ENCODE measurements at places on chromosomes 5 and 9. TPM values are rescaled to one million over a fixed set of nuclear protein-coding genes. Genes with fewer than 3 reads are reported as not detected.

DNA sequence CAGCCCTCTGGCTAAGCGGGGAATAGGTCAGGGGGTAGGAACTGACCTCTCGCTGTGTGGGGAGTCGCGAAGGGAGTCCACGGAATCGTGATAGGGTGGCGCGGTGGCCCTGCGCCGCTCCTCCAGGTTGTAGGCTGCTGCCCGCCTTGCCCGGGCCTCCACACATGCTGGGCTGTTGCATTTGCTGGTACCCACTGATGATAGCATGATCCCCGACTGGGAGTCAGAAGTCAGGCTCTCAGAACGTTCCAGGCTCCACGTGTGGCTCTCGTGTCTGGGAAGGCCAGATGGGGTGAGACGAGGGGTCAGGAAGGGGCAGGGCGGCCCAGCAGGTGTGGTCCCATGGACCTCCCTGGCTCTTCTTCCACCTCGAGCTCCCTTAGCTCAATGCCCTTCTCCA lies 56.0 kb downstream of the PSD2 start:
- no peak overlapping the region for H3K4me3 ChIP-seq
- H3K27ac ChIP-seq, result no peak overlapping the region
- H3K4me1 ChIP-seq, result no peaks in the 10 kb centered on the region
- H3K27me3 ChIP-seq, result peaks cover 24% of the 10 kb centered on the region

- DNase-seq, result no peak
- H3K27me3 ChIP-seq, result no peaks in the 10 kb centered on the region
- no peak overlapping the region for H3K4me3 ChIP-seq
- no peaks in the 10 kb centered on the region for H3K36me3 ChIP-seq
- H3K27ac ChIP-seq, result no peak overlapping the region
Measured at GRCh38 chr5:142984011-142984410, 213.8 kb downstream of the ARHGAP26 start.

- peaks cover 13% of the 10 kb centered on the region for H3K4me1 ChIP-seq
- no peak overlapping the region for H3K4me3 ChIP-seq
- no peaks in the 10 kb centered on the region for H3K27me3 ChIP-seq
- no peaks in the 10 kb centered on the region for H3K36me3 ChIP-seq
- no peak overlapping the region for H3K27ac ChIP-seq
Measured at GRCh38 chr5:67802766-67803165, 412.8 kb upstream of the PIK3R1 start.

GRCh38 chr5:143880178-143880577 lies 68.2 kb downstream of the HMHB1 start:
- no peaks in the 10 kb centered on the region for H3K27me3 ChIP-seq
- no peak overlapping the region for H3K4me3 ChIP-seq
- H3K36me3 ChIP-seq, result no peaks in the 10 kb centered on the region
- no peak overlapping the region for H3K27ac ChIP-seq

GRCh38 chr9:35745569-35745968 lies 3.5 kb downstream of the GBA2 start:
- H3K27me3 ChIP-seq, result no peaks in the 10 kb centered on the region
- no peak overlapping the region for H3K27ac ChIP-seq
- peaks cover 48% of the 10 kb centered on the region for H3K36me3 ChIP-seq
- DNase-seq, result no peak
- no peaks in the 10 kb centered on the region for H3K4me1 ChIP-seq
- H3K4me3 ChIP-seq, result peak overlapping the region; percentile 94

GRCh38 chr5:170630711-170631141 lies 126.9 kb downstream of the KCNIP1 start:
- peak; percentile 41 for DNase-seq
- H3K27me3 ChIP-seq, result peaks cover 21% of the 10 kb centered on the region
- no peak overlapping the region for H3K4me3 ChIP-seq
- H3K4me1 ChIP-seq, result no peaks in the 10 kb centered on the region
- no peaks in the 10 kb centered on the region for H3K36me3 ChIP-seq
- H3K27ac ChIP-seq, result no peak overlapping the region

DNA sequence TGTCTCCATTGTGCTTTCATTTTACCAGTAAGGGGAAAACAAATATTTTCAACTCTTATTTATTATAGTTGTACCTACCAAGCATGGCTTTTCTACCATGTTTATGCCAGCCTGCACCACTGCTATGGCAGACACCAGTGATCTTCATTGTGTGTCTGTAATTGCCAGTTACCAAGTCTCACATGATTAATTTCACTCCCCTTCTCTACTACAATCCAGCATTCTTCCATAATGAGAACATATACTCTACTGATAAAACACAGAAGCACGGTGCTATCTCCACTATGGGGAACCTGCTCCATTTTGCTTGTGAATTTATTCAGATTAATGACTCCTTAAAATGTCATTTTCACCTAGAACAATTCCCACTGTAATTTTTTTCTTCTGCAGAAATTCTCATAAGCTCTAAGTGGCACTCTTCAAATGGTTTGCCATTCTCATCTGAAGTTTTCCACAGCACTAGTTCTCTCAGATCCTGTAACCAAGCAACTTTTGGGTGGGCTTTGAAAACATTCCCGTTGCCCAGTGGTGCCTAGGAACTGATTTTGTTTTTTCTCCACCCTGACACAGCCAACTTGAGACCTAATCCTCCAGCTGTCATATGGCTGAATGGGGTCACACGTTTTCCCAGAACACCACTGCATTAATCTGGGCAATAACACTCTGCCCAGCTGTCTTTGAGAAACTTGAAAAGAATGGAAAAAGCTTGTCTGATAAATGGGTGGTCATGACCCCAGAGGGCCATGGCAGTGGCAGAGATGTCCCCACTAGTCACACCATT lies 222.7 kb upstream of the RASEF start:
- no peaks in the 10 kb centered on the region for H3K36me3 ChIP-seq
- H3K27ac ChIP-seq, result peak overlapping the region; percentile 77
- H3K27me3 ChIP-seq, result no peaks in the 10 kb centered on the region
- H3K4me3 ChIP-seq, result no peak overlapping the region

GRCh38 chr5:41840251-41840650 lies 30.0 kb downstream of the OXCT1 start:
- no peaks in the 10 kb centered on the region for H3K4me1 ChIP-seq
- no peak for DNase-seq
- H3K4me3 ChIP-seq, result no peak overlapping the region
- H3K27me3 ChIP-seq, result no peaks in the 10 kb centered on the region
- H3K27ac ChIP-seq, result no peak overlapping the region

Gene SLC30A5
- 44.8 TPM for total RNA-seq

Gene PHF24
- 1.9 TPM for total RNA-seq

Gene C6
- not detected for total RNA-seq

Gene PCDHGC5
- total RNA-seq, result 0.71 TPM
